CD4-positive, alpha-beta T cell treated with Interleukin-15 for 1 hour (primary cell): ENCODE measurements at places on chromosomes 7 and 10.

- DNase-seq: peak; percentile 55
These were observed 342.7 kb upstream of the KLF6 start for GRCh38 chr10:4127518-4128315.

- no peak for DNase-seq
These were observed 127.0 kb upstream of the PLXDC2 start for GRCh38 chr10:19689231-19689630.

DNA sequence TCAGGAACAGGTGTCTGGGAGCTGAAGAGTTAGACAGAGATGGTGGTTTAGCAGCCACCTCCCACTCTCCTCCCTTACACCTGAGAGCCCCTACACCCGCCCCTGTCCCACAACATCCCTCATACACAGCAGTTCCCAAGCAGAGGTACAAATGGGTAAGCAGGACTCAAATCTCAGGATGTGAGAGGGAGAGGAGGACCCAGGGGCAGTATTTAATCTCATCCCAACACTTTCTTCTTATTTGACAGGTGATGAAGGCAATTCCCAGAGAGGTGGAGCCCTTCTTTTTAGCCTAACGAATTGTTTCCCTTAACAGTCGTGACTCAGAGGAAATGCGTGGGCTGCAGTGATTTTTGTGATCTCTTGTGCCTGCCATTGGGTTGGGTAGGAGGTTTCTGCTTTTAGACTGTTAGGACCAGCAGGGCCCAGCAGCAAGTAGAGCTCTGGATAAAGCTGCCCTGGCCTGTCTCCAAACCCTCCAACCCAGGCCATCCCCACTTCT lies 191.3 kb downstream of the HECW1 start:
- no peak for DNase-seq

DNA sequence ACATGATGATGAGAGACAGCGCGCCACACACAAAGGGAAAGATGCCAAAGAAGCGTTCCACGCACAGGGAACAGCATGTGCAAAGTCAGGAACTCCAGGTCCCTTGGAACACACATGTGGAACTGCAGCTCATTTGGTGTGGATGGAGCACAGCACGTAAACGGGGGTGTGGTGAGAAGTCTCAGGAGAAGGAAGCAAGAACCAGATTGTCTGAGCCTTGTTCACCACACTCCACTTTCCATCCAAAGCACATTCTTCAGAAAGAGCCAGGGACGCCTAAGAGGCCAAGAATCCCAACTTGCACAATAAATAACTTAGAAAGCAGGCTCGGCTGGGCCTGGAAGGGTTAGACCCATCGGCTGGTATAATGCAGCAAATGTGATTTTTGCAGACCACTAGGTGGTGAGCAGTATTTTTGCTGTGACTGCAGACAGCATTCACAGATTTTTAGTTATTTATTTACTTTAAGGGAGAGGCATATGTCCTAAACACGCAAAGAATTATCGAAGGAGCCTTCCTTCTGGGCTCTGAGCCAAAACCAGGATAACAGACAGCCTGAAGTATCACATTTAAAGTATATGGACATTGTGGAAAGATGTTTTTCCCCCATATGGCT lies 27.9 kb upstream of the ASCC1 start:
- no peak for DNase-seq

DNA sequence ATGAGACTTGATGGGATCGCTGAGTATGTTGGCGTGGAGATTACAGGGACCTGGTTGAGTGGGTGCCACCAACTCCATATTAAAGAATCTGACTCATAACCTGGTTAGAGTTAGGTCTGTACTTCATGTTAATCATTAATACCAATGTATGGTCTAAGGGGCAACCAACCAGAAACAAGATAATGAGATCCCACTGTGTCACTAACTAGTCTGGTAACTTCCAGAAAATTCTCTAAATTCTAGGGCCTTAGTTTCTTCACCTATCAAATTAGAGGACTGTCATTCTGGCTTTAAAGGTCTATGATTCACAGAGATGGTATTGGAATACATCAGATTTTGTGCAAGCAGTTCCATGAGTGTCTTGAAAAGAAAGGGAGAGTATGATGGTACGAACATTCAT lies 102.2 kb downstream of the SNX10 start:
- no peak for DNase-seq

DNA sequence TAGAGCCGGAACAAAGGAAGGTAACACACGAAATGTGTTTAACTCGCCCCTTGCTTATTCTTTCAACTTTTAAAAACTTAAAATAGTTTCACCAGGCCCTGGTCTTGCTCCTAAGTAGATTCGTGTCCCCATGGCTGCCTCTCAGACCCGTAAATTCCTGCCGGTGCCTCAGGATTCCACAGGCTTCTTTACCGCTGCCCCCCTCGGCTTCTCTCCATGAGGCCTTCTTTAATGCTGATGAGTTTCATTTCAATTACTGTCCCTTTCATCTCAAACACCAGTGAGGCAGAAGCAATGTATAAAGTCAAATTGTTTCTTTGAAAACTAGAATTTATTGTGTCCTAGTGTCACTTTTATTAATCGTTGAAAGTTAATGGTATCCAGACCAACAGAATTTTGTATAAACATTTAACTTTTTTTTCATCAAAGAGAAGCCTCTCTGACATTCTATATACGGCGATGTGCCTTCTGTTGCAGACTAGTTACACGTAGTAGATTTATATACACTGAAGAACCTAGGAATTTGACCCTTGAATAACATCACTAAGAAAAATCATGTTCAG lies 225.2 kb downstream of the C7orf25 start:
- no peak for DNase-seq
